Activated CD4-positive, alpha-beta memory T cell treated with anti-CD3 and anti-CD28 coated beads for 36 hours (primary cell): ENCODE measurements at places on chromosomes 7 and 10. TPM values are rescaled to one million over a fixed set of nuclear protein-coding genes. Genes with fewer than 3 reads are reported as not detected.

Gene ZKSCAN5
- total RNA-seq, result 7.7 TPM

Gene PSMG3
- total RNA-seq, result 55.0 TPM

Gene CCL24
- not detected for total RNA-seq

Gene IRF5
- total RNA-seq, result 21.7 TPM

Gene NDUFA5
- total RNA-seq, result 61.0 TPM

Gene UCN3
- not detected for total RNA-seq

Gene ASB4
- not detected for total RNA-seq

Gene BMPER
- total RNA-seq, result not detected

Gene HMX3
- 0.19 TPM for total RNA-seq

Gene RGR
- total RNA-seq, result not detected

Gene POU6F2
- total RNA-seq, result not detected

Gene SLC39A12
- total RNA-seq, result not detected

Gene PLCE1
- total RNA-seq, result not detected

Gene PRPS1L1
- total RNA-seq, result not detected

Gene ZPBP
- total RNA-seq, result not detected

Gene CNTNAP2
- total RNA-seq, result not detected

Gene THSD7A
- total RNA-seq, result not detected

Gene AKR1D1
- not detected for total RNA-seq

Gene ASAH2
- 3.3 TPM for total RNA-seq

Gene POM121
- 49.5 TPM for total RNA-seq

Gene HOXA1
- 0.43 TPM for total RNA-seq

Gene MBL2
- total RNA-seq, result not detected

Gene IFIT1
- total RNA-seq, result 5.5 TPM

Gene PLXNA4
- total RNA-seq, result 0.17 TPM

Gene AQP1
- 0.62 TPM for total RNA-seq

Gene ASIC3
- total RNA-seq, result 5.3 TPM
